ENCODE measurements at places on chromosomes 4 and X.

DNA sequence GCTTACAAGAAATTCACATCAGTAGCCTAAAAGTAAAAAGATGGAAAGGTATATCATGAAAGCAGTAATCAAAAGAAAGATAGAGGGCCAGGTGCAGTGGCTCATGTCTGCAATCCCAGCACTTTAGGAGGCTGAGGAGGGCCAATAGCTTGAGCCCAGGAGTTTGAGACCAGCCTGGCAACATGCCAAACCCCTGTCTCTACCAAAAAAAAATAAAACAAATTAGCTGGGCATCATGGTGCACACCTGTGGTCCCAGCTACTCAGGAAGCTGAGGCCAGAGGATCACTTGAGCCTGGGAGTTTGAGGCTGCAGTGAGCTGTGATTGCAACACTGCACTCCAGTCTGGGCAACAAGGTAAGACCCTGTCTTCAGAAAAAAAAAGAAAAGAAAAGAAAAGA is 55.5 kb downstream of the GSPT2 start:
- DNase-seq = no peak

- no peak for DNase-seq
Measured at GRCh38 chr4:84677093-84677492, 94.2 kb downstream of the CDS1 start.

DNA sequence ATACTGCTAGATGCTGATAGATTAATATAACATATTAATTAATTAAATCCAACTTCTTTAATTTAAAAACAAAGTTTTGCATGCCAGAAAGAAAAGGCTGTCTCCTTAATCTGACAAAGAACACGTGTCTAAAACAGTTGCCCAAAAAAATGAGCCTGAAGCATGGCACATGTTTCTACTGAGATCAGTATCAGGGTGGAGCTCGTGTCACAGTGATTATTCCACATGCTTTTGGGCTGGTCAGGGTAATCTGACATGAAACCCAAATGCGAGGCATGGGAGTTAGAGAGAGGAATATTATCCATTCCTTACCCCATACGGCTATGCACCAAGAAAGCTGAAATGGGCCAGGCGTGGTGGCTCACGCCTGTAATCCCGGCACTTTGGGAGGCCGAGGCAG is 79.4 kb upstream of the ADRA2C start:
- DNase-seq = no peak

DNA sequence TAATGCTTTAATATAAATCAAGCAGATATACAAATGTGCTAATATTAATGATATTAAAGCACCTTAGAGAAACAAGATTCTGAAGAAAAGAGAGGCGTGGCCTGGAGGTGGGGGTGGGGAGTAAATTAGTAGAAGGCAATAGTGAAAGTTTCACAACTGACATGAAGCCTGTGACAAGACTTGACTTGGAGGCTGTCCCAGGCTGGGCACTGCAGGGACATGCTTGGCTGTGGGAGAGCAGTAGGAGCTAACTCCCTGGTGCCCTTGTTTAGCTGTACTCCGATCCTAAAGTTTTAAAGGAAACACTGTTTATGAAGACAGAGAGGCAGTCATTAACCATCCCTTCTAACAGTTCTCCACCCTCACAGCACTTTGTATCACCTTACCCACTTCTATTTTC is 239.0 kb upstream of the MAB21L2 start:
- DNase-seq = no peak

DNA sequence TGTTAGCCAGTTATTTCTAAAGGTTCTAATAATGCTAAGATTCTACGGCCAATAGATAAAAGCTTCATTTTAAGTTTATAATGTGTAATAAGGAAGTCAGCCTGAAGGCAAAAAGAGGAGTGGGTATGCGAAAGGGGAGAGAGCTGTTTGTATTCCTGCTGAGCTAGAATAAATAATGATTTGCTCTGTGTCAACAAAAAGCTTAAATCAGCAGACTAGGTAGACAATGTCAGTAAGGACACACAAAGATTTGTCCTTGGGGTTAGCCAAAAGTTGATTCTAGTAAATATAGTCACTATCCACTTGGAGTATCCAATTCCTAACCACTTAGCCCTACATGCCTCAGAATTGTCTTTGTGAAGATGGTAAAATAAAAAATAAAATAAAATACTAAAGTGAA is 90.3 kb upstream of the GRIA3 start:
- no peak for DNase-seq

DNA sequence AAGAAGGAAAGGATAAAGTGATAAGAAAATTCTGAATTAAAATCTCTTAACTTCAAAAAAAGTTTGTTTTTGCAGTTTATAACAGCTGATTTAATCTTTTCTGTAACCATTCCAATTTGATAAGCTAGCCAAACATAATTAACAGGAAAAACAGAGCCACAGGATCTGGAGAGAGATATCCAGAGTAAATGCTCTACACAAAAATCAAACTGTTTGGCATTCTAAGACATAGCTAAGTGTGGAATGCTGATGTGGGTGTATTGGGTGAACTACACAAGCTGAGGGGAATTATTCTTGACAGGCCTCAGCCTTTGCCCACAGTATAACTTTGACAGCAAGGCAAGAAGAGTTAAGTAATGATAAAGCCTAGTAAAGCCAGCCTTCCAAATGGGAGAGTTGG is 184.8 kb downstream of the GABRG1 start:
- no peak for DNase-seq

DNA sequence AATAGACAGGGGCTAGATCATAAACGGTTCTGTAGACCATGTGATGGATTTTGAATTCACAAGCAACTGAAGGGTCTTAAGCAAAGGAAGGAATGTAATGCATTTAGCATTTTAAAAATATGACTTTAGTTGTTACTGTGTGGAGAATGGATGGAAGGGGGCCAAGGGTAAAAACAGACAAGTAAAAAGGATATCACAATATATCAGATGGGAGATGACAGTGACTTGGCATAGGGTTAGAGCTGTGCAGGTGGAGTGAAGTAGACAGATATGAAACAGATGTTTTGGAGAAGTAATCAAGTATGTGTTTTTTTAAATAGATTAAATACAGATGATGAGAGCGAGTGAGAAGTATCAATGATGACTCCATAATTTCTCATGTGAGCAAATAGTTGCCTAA is 1116.0 kb upstream of the TENM3 start:
- no peak for DNase-seq

DNA sequence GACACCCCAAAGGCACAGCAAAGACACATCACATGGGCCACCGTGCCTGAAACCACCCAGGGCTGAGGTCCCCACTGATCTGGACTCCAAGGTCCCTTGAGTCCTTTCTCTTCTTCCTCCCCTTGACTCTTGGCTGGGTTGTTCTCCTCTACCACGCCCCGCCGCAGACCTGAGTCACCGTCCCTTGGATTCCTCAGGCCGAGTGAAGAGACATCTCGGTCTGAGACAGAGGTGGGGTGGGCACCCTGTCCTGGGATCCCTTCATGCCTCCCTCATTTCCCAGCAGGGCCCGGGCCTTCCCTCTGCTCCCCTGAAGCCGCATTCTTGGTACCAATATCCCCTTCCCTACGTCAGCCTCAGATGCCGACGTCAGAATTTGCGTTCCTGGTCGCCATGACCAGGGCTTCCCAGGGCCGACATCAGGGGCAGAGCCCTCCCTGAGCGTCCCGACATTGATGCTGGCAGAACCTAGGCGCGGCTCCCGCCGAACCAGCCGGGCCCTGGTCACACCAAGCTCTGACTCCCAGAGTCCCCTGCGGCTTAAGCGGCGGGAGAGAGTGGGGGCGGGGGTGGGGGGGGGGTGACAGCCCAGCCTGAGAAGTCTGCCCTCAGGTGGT is 498 bp downstream of the MAGEA10 start:
- DNase-seq = no peak

- DNase-seq = no peak
Measured at GRCh38 chrX:809081-809480, 178.5 kb downstream of the SHOX start.

GRCh38 chr4:41551536-41551935 is 13.6 kb downstream of the LIMCH1 start:
- DNase-seq = no peak

DNA sequence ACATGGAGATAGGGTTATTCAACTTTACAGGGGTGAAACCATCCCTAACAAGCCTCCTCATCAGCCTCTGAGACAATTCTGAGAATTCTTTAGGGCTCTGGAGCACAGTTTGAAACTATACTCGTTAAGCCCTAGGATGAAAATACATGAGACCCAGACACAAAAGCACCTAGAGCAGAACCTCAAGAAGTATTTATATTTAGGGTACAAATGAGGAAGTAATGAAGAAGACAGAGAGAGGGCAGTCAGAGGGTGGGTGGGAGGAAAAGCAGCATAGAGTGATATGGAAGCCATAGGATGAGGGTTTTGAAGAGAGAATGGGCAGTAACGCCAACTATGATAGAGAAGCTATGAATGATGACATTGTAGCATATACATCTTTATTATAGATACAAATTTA is 250.3 kb downstream of the DCLK2 start:
- no peak for DNase-seq

DNA sequence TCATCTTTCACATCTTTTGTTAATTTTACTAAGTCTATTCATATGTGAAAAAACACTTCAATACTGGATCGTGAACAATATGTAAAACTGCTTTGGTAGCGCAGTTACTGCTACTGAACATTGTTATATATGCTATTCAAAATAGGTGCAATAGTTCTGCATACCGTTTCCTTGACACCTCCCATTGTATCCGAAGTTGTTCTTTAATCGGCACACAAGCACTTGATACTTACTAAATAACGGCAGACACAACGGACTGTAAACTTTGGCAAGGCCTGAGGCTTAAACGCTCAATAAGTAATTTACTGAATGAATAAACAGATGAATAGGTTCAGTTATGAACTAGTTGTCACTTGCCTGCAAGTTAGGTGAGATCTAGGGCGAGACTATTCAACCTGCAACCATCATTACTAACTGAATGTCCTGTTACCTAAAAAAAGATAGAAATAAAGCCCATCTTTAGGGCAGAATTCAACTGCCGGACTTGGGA is 620 bp downstream of the ANAPC10 start:
- no peak for DNase-seq

DNA sequence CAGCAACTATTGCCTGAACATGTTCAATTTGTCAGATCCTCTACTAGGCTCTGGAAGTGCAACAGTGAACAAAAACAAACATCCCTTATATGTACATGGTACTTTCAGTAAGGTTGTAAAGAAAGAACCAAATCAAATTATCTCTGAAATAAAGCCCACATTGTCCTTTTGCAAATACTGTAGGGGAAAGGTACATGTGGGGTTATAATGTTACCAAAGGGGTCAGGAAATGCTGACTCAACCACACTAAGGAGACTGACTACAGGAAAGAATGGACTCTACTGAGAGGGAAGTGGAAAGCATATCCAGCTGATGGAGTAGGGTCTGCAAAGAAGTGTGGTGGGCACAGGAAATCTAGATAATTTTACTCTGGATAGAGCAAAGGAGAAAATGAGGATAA is 61.5 kb downstream of the PCDH18 start:
- no peak for DNase-seq

DNA sequence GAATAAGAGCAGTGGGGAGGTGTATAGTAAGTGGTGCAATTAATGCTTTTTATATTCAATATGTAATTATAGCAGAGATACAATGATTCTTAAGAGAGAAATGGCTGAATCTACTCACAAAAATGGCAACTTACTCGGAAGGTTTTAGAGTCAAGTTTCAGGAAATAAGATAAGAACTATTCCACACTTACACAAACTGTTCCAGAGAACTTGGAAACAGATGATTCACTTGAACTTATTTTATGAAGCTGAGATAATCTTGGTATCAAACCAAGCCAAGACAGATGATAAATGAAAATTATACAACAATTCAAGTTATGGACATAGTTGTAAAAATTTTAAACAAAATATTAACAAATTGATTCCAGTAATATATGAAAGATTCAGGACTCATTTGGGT is 311.3 kb upstream of the HS3ST1 start:
- DNase-seq = no peak

GRCh38 chr4:128676095-128676494 is 133.4 kb upstream of the JADE1 start:
- no peak for DNase-seq

GRCh38 chr4:78561677-78562076 is 10.1 kb downstream of the ANXA3 start:
- no peak for DNase-seq

DNA sequence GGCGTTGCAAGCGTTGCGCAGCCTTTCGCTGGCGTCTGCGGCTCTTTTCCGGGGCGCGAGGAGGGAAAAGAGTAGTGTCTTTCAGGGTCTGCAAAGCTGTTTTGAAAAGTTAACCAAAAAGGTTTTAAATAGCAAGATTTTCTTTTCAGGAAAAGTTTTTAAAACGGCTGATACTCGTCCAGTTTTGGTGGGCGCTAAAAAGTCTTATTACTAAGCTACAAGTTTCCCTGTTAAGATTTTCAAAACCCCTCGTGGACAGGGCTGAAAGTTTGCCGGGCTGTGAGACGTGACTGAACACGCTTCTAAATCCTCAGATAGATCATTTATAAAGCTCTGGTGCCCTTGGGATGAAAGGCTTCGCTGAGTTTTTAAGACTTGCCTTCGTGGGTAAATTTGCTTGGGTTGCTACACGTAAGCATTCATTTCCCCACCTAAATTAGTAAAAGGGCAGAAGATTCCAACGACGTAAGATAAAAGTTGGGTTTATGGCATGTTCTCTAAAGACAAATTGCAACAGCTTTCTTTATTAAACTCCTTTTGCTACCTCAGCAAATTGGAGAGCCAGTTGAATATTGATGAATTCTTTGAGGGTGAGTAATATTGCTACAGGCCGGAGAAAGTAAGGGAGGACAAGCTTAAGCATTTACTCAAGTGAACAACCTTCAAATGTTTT is 91.5 kb downstream of the HPRT1 start:
- no peak for DNase-seq

- no peak for DNase-seq
Measured at GRCh38 chr4:186699881-186700397, 23.7 kb downstream of the FAT1 start.

DNA sequence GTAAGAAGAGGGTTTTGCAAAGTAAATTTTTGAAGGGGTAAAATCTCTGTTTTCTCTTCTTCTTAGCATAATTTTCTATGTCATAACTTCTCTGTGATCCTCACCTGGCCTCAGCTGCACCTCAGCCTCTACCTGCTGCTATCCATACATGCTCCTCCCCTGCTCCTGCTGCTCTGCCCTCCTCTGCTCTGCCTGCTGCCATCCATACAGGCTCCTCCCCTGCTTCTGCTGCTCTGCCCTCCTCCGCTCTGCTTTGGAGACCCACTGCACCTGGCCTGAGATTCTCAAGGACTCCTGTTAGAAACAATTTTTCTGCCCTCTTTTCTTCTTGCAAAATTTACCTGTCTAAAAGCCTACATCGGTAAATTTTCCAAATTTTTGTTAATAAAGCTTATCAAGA is 388.6 kb upstream of the PITX2 start:
- DNase-seq = no peak

- DNase-seq = no peak
Measured at GRCh38 chr4:17785858-17786257, 4.4 kb upstream of the FAM184B start.

DNA sequence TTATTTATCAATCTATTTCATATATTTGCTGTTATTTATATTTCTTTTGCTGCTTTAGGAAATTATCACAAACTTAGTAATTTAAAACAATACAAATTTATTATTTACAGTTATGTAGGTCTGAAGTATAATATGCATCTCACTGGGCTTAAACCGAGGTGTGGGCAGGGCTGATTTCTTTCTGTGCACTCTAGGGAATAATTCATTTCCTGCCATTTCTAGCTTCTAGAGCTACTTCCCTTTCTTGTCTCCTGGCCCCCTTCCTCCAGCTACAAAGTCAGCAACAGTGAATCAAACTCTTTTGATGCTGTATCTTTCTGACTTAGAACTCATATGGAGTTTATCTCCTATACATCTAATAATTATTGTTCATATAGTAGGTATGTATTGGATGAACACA is 303.5 kb upstream of the ARSJ start:
- no peak for DNase-seq
